ENCODE measurements at places on chromosomes 2 and 18.
A peak's percentile ranks its signal among the peaks of the same experiment; 100 is the strongest.

DNA sequence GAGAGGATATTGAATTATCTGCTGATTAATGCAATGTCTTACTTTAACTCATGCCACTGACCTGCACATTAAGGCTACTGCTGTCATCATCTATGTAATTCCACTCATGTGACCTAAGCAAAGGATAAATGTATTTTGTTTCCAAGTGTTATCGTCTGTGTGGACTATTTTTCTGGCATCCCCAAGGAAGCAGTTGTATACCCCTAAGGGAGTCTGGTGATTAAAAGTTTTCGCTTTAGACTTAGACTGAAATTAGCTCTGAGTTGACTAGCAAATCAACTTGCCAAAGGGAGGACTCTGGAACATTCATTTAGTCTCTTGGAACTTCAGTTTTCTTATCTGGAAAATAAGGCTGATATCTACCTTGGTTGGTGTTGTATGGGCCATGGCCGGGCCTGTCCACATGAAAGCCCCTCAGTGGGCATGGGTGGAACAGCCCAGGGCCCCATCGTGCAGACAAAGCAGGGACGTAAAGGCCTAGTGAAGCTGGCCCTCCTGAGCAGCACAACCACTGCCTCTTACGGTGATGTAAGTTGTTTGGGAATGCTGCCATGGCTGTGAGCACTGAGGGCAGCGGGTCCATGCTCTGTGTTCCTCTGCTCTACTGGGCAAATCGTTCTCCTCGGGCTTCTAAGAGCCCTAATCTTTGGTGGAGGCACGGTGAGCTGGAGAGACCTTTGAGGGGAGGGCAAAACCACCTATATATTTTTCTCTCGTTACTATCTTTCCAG lies 144.4 kb upstream of the RNF152 start:
- no peak for DNase-seq

GRCh38 chr2:159963700-159964099 lies 98.7 kb downstream of the PLA2R1 start:
- no peak for DNase-seq

DNA sequence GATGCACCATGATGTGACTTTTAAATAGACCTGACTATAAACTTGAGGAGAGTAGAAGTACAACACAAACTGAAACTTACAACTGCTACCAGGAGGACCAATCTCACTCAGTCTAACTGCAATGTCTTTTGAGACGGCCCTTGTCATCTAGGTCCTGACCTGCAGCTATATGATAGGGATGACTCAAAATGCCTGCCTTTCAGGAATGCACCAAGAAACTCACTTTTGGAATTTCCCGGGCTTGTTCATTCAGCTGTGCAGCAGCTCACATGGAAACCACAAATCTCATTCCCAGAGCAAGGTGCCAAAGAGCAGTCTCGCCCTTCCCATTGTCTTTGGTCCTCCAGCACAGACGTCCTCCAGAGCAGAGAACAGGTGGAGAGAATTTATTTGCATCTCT lies 113.7 kb downstream of the SPOPL start:
- no peak for DNase-seq

- DNase-seq: no peak
Measured at GRCh38 chr2:66840321-66841002, 405.5 kb downstream of the MEIS1 start.

DNA sequence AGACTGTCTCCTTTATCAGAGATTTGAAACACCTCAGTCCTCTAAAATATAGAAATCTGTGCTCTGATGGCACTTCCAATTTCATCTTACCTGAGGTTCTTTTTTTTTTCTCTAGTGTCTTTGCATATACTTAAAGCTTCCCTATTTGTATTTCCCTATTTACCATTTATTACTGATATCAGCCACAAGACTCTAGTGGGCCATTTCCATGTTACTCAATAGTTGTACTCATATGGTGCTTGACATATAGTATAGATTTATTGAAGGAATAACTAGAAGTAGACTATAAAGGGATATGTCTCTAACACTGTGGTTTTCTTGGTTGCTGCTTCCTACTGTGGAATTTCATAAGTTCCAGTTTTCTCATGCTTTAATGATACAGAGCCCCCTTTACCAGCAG lies 3.0 kb downstream of the RBM45 start:
- no peak for DNase-seq

GRCh38 chr2:217735034-217735433 lies 267.8 kb downstream of the TNS1 start:
- no peak for DNase-seq

DNA sequence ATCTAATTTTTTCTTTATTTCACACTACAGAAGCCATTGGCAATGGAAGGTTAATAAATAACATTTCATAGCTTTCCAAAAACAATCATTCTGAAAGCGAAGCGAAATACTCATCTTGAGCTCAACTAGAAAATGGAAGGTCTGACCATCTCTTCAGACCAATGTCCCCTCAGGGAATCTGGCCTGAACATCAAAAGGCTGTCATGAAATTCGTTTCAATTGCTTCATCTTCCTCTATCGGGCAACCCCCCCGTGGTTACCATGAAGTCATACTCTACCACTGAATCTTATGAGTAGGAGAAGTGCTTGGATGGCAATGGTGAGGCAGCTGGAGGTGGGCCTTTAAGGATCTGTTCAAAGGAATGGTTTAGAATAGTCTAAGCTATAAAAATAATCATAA lies 22.9 kb upstream of the CYTIP start:
- DNase-seq: no peak

- no peak for DNase-seq
Measured at GRCh38 chr18:65415098-65415497, 335.7 kb upstream of the CDH7 start.

GRCh38 chr2:170824526-170825015 lies 7.9 kb downstream of the GAD1 start:
- no peak for DNase-seq

DNA sequence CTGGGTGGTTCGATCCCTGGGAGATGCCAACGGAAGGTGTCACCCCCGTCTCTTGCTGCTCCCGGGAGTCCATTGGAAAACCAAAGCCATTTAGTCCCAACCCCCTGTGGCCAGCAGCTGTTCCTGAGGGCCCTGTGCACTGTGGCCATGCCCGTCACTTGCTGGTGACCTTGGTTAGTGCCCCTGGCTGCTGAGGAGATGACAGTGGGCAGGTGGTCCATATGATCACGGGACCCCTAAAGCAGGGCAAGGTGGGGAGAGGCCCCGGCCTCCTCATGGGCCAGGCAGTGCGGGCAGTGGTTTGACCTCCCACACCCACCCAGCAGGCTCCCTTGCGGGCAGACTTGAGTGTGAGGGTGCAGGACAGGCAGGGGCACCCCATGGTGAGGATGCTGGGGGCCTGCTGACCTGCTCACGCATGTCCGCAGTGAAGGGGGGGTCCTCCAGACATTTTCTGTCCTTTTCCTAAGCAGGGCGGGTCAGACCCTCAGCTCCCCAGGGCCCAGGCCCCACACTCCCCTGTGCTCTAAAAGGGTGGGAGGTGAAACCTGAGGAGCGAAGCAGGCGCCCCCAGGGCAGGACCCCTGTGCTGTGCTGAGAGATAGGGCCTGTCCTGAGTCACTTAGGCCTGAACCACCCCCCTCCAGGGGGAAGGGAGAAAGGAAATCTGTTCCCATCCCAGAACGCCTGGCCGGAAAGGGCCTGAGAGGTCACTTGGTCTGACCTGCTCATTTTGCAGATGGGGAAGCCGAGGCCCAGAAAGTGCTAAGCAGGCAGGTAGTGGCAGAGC lies 6.8 kb downstream of the ITM2C start:
- DNase-seq: peak; percentile 50

- DNase-seq: no peak
Measured at GRCh38 chr18:77870199-77870598, 620.6 kb downstream of the GALR1 start.

DNA sequence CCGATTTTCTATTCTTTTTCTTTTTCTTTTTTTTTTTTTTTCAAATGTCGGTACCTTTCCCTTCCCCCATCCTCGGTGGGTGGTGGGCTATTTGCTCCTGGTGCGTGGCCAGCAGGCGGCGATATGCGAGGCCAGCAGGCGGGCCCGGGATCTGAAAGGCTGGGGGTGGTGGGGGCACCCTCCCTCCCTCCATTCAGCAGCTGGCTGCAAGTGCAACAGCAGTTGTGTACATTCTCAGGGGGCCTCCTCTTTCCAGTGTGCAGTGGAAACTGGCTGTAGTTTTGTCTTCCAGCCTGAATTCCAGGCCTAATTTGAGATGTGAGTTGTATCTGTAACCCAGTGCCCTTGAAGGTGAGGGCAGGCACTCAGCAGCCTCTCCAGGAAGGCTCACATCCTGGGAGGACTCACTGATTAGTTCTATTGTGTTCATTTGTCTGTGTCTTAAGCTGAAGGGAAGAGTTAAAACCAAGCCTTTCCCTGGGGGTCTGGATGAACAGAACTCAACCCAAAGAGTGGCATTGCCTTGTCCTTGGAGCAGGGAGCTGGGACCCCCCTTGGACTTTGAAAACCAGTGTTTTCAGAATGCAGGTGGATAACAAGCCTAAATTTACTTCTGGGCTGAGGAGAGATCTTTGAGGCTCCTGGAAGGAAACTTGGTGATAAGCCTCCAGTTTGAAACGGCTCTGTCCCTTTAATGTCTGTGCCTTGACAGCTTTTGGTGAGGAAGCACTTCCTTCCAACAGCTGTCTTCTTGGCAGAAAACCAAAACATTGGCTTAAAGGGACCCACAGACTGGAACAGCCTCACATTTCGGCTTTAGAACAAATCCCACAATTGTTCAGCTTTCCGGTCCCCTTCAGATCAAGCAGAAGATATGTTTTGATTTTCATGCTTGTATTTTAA lies 3.3 kb downstream of the MYCN start:
- DNase-seq: no peak

- DNase-seq: no peak
Measured at GRCh38 chr2:75994759-75995158, 284.0 kb upstream of the GCFC2 start.

DNA sequence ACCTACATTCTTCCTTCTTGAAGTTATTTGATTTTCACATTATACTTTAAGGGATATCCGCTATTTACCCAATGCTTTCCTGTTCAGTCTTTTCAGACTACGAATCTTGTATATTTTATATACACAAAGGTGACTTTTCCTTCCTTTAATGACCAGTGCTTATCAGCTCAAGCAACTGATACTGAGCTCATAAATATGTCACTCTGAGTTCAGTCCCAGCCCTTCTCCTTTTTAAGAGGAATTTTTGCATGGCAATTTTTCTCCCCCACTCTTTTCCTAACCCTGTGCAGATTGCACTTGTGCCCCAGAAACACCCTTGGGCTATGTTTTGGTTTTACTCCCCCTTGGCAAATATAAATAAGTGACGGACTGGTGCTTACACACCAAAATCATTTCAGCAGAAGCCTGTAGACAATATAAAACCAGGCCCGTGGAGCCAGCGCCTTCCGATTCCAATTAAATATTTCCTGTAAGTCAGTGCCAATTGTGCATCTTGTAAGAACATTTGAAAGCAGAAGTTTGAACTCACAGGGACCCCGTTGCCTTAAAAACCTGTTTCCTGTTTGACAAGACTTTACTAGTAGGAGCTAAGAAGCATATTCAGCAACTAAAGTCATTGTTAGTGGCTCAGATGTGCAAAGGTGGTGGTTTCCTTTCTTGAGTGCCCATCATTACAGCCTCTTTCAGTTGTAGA lies 66.3 kb upstream of the GATA6 start:
- no peak for DNase-seq

GRCh38 chr18:58785171-58785805 lies 79.4 kb upstream of the ZNF532 start:
- no peak for DNase-seq

DNA sequence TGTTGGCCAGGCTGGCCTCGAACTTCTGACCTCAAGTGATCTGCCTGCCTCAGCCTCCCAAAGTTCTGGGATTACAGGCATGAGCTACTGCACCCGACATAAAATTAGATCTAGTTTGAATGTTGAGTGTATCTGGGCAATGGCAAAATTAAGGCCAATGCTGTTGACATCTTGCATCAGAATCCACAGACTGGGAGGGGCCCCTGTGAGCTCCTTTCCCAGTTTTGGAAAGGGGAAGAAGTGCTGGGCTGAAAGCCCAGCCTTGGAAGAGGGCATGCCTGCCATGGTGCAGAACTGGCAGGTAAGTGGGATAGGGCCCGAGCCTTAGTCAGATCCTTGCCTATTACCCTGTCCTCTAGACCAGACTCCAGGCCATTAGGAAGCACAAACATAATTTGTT lies 4.5 kb upstream of the MYOM1 start:
- DNase-seq: no peak
